ENCODE measurements at places on chromosomes 1 and 21. TPM values are rescaled to one million over a fixed set of nuclear protein-coding genes. Genes with fewer than 3 reads are reported as not detected.

DNA sequence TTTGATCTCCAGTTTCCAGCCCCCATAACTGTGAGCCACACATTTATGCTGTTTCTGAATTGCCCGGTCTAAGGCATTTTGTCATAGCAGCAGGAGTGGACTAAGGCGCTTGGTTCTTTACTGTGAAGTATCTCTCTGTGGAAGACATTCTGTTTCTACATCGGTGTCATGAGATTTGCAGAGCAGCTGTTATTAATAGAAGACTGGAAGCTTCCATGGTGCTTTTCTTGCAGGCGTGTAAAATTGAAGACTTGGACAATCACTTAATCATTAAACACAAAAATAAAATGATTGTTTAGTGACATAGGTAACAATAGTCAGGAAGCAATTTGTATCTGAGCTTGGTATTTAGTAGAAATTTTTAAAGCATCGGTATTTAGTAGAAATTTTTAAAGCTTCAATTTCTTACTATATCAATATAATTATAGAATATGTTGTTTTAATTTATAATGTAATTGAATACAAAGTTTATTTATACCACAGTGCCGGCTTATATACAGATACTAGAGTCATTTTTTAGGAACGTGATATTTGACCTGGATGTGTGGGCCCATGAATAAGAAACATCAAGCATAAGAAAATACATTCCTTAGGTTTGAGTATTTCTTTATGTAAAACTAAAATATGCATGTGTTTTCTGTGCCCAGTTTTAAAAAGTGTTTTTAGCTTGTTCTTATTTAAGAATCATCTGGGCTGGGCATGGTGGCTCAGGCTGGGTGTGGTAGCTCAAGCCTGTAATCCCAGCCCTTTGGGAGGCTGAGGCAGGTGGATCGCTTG is 60.6 kb upstream of the COL6A1 start:
- no peak for DNase-seq

DNA sequence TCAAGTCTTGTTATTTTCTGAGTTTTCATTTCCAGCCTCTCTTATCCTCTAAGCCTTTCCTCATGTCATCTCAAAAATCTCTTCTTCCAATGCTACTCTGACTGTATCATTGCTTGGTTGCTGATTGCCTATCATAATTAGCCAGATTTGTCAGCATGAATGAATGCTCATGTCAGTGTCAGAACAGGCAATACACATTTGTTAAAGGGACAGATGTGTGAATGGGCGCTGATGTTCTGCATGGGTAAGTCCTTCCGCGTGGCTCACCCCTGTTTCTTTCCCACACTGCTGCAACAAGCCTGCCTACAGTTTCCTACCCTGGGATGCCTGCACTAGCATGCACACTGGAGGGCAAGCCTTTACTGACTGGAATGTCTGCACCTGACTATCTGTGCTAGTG is 100.6 kb downstream of the RHOU start:
- DNase-seq = no peak

DNA sequence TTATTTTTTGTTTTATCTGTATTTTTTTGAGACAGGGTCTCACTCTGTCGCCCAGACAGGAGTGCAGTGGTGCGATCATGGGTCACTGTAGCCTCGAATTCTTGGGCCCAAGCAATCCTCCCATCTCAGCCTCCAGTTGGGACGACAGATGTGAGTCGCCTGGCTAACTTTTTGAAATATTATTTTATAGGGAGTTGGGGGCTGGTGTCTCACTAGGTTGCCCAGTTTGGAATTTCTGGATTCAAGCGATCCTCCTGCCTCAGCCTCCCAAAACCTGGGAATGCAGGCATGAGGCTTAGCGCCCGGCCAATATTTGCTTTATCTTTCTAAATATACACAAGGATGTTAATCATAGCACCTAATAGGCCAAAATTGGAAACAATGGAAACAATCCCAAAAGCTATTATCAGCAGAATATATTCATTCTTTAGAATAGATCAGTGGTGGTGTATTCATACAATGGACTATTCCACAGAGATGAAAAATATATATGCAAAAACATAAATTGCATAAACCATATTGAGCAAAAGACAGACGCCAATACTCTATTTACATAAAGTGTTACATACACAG is 55.9 kb downstream of the DAP3 start:
- no peak for DNase-seq

DNA sequence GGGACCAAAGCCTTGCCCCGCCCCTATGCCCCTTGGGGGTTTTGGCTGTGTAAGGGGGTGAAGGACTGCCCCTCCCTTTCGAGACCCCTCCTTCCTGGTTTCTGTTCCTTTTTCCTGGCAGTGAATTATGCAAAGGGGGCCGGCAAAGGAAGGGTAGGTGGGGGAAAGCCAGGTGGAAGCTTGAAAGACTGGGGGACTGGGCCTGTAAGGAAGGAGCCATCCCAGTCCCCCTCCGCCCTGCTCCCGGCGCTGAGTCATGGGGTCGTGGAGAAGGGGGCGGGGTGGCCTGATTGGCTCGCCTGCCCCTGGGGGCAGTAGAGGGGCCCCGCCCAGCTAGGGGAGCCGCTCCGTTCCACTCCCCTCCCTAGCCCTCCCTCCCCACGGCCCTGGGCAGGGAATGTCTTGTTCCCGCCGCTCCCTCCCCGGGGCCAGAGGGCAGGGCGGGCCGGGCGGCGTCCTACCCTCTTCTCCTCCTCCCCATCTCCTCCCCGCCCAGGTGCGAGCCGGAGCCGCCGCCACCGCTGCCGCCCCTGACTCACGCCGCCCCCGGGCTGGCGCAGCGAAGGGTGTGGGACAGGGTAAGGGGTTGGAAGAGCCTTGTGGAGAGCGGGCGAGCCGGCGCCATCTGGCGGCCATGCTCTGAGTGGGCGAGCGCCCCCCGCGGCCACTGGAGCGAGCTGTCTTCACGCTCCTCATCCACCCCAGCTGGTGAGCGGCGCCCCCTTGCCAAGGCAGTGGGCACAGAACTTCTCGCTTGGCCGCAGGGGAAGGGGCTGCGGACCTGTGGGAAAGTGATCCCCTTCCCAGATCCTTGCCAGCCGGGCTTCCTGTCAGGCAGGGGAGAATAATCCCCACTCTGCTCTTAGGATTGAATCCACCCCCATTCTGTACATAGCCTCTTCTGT is 14.7 kb downstream of the ZBTB7B start:
- peak; percentile 93 for DNase-seq

- DNase-seq = no peak
Measured at GRCh38 chr1:62084310-62084890, 110.2 kb upstream of the L1TD1 start.

The CRNN gene
- total RNA-seq = not detected

DNA sequence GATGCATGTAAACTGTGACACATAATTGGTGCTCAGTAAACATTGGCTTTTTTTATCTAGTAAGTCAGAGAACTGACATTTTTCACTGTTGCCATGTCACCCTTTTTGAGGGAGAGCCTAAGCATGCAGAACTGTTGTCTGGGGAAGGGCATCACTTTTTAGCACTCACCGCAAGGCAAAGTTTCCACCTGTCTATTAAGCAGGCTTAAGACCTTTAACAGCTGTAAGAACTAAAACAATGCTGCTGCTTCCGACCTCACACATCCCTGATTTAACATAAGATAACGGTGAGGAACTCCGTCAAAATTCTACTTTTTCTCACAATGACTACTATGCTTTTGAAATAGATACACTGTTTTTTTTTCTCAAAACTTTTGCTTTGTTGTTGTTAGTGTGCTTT is 554.8 kb downstream of the NUF2 start:
- DNase-seq = no peak

DNA sequence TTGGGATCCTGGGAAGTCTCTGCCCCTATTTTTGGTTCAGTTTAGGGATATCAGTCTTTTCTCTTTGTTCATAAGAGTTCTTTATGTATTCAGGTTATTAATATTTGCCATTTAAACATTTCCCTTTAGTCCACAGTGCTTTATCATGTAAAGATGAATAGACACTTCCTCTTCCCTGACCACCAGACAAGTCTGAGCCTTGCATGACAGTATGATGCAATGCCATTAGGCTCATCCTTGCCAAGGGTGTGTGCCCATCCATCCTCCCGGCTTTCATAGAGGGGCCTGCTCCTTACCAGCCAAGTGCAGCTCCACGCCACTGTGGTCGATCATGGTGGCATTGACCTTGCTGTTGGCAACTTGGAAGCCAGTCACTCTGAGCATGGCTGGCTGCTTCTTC is 52.1 kb downstream of the ZSCAN20 start:
- DNase-seq = no peak

The PDZK1 gene
- not detected for total RNA-seq

GRCh38 chr1:220438741-220439140 is 89.2 kb upstream of the MARK1 start:
- DNase-seq = no peak

DNA sequence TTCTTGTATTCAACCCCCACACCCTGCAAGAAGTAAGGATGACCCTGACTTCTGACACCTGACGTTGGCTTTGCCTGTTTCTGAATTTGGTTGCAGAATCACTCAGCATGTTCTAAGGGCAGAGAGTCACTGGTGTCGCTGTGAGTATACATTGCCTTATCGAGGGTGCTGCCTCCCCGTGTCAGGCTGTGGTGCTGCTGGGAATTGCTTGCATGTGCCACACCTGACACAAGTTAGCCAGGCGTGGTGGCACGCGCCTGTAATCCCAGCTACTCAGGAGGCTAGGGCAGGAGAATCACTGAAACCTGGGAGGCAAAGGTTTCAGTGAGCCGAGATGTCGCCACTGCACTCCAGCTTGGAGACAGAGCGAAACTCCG is 45.9 kb downstream of the WDR4 start:
- peak; percentile 72 for DNase-seq

The OR6K3 gene
- not detected for total RNA-seq

GRCh38 chr1:232561381-232561780 is 68.6 kb downstream of the SIPA1L2 start:
- DNase-seq = no peak

DNA sequence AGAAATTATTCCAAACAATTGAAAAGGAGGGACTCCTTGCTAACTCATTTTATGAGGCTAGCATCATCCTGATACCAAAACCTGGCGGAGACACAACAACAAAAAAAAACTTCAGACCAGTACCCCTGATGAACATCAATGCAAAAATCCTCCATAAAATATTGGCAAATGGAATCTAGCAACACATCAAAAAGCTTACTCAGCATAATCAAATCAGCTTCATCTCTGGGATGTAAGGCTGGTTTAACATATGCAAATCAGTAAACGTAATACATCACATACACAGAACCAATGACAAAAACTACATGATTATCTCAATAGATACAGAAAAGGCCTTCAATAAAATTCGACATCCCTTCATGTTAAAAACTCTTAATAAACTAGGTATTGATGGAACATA is 440.1 kb downstream of the NUF2 start:
- DNase-seq = no peak

DNA sequence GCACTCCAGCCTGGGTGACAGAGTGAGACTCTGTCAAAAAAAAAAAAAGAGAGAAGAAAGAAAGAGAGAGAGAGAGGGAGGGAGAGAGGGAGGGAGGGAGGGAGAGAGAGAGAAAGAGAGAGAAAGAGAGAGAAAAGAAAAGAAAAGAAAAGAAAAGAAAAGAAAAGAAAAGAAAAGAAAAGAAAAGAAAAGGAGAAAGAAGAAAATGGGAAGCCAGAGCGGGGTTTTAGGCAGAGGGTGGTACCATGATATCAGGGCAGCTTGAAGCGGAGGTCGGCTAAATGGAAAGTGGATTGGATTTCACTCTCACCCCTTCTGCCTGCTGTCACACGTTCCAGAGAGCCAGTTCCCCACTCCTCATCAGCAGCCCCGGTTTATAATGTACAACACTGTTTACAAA is 1.9 kb downstream of the TMCO4 start:
- DNase-seq = no peak
